ENCODE measurements at places on chromosomes 6 and 20.

DNA sequence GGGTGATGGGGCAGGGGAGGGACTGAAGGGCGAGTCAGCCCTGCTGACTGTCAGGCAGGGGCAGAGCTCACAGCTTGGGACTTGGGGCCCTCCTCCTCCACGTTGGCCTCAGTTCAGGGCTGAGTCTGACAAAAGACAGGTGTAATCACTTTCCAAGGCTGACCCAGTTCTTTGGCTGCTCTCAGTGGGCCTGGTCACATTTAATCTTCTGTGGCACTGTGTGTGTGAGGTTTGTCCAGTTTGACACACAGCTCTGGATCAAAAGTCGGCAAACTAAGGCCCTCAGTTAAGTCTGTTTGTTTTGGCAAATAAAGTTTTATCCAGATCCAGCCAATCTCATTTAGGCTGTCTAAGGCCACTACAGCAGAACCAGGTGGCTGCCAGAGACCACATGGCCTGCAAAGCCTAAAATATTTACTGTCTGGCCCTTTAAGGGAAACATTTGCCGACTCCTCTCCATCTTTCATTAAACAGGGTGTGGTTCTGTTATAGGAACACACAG, 5.1 kb upstream of the MAP1LC3A start:
- DNase-seq = no peak

- no peak for DNase-seq
Measured at GRCh38 chr6:95867205-95867604, 148.6 kb upstream of the FUT9 start.

DNA sequence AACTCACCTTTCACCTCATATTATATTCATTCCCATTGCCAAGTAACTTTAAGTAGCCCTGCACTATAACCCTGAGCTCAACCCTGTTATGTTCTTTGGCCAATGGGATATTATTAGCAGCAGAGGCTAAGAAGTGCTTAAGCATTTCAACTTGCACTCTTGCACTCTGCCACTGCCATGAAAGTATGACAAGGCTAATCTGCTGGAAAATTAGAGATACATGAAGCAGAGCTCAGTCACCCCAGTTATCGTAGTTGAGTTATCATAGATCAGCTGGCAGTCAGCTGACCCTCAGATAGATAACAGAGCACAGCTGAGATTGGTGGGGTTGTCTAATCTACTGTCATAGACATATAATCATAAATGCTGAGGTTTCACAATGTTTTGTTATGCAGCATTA, 209.4 kb upstream of the RUNX2 start:
- DNase-seq = no peak

- no peak for DNase-seq
Measured at GRCh38 chr20:11195899-11196558, 522.2 kb upstream of the JAG1 start.
